ENCODE measurements at places on chromosomes 2 and 18.

DNA sequence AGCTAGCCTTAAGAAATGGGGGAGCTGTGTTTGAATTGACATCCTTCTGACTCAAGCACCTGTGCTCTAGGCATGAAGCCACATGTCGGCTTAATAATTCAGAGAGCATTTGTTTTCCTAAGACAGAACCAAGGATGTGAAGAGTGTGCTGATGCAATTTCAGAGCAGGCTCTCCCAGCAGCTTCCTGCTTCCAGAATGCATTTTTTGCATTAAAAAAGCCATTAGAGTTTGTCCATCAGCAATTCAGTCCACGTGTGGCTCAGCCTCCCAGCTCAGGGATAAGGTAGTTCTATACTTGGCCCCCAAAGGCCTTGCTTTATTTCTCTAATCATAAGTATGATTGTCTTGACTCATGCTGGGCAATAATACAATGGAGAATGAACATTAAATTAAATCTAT is 37.7 kb downstream of the DOCK10 start:
- DNase-seq, result no peak

- DNase-seq, result peak; percentile 4
Observed at GRCh38 chr18:63266888-63267790, 52.4 kb downstream of the BCL2 start.

DNA sequence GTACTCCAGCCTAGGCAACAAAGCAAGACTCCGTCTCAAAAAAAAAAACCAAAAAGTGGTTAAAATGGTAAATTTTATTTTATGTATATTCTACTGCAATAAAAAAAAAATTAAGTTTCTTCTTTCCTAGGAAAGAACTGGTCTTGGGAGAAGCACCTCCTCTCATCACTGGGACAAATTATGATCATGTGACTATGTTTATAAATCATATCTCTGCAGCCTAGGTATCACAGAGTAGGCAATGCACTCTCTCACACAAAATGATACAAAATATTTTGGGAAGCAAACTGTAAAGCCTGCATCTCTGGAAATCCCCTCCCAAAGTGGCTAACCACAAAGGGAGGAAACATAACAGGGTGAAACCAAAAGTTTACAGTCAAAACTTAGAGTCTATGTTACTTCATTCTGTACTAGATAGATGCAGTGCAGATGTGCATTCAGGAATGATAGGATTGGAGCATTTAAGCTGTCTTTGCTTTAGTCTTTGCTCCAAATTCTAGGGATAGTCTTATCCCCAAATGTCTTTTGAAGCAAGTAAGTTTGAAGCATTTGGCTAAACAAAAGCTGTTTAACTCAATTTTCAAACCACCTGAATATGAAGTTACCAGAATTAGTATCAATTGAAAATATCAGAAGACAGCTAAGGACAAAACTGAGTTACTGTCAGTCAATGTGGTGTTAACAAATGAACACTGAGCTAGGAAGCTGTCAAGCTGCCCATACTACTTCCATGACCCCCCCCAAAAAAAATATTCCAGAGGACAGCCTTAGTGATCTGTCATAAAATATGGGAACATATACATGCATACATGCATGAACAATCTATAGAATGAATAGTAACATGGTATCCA is 21.1 kb upstream of the MALT1 start:
- no peak for DNase-seq

- DNase-seq, result no peak
Observed at GRCh38 chr2:100887713-100888495, 68.0 kb downstream of the NPAS2 start.

DNA sequence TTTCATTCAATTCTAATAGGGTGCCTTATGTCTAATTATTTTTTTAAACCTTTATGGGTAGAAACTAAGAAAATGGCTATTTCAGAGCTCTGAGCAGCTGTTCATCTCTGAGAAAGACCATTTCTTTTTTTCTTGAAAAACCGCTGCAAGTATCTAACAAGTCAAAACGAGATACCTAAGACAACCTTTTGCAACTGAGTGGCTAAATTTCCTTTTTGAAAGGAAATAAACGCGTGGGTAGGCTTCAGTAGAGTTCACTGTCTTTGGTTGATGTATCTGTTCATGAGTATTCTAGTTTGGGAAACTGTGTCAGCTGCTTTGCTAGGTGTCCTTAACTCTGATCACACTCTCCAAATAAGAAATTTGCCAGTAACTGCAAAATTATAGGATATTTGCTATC is 104.3 kb upstream of the LINC00305 start:
- no peak for DNase-seq

DNA sequence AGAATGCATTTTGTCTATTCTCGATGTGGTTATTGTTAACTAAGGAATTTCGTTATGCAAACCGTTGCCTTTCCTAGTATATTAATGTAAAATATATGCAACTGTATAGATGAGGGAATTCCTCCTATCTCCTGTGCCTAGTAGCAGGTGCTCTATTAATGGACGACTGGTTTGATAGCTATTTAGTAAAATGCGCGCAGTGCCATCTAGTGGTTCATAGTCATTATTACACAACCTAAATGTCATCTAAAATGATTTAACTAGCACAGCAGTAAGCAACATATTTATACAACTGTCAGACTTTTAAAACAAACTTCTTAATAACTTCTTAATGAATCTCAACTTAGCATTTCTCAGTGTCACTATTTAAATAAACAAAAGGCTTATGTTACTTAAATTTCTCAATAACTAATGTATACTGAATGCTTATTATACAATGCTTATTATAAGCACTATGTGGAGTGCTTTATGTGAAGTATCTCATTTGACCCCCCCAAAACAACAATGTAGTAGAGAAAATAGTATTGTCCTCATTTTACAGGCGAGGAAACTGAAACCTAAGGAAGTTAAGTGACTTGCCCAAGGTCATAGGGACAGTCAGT is 77.9 kb downstream of the DTNA start:
- DNase-seq, result no peak

- no peak for DNase-seq
Observed at GRCh38 chr2:135557530-135557929, 26.2 kb downstream of the R3HDM1 start.

DNA sequence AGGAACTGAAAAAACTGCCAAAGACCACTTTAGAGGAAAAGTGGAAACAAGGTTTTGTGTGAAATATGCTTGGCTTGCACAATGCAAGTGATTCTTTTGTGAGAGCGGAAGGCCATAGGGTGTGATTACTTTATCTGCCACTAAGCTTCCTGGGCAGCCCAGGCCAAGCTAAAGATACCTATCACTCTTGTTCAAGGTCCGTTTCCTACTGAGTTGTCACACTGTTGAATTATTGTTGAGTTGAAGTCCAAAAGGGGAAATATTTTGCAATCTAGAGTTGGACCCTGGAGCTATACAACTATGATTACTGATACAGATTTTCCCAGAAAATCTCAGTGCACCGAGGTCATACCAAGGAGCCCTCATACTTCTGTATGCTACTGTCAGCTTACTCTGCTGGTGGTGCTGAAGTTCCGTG is 72.7 kb upstream of the CTAGE1 start:
- no peak for DNase-seq

GRCh38 chr2:81195017-81195773 is 890.6 kb upstream of the LRRTM1 start:
- no peak for DNase-seq

GRCh38 chr2:5951471-5951870 is 259.3 kb downstream of the SOX11 start:
- no peak for DNase-seq

- DNase-seq, result no peak
Observed at GRCh38 chr2:186130748-186131641, 355.1 kb upstream of the ZC3H15 start.

DNA sequence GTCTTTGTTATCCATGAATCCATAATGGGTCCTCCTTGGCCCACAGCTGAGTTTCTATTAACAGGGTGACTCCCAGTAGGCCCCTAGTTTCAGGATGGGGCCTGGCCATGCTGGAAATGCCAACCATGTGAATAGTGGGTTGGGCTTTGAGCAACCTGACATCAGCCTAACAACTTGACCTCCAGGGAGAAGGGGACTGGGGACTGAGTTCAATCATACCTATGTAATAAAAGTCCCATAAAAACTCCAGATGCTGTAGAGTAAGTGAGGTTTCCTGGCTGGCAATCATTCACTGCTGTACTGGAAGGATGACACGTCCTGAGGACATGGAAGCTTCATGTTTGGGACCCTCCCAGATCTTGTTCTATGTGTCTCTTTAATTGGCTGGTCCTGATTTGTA is 7.9 kb downstream of the REV1 start:
- DNase-seq, result no peak

DNA sequence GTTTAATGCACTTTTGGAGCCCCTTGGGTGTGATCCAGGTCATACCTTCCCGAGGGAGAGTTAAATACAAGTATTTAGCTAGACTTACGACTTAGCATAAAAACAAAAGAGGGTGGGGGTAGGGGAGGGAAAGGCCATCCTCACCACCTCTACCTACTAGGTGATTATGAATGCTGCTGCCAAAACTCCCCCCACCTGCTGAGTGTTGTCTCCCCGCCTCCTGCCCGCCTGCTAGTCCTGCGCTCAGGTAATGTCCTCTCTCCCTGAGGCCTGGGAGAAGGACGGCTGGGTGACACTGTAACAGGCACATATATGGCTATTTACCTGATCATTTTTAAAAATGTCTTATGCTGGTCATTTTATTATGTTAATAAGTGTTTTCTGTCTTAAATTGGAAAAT is 3.0 kb upstream of the NCKAP5 start:
- DNase-seq, result no peak

DNA sequence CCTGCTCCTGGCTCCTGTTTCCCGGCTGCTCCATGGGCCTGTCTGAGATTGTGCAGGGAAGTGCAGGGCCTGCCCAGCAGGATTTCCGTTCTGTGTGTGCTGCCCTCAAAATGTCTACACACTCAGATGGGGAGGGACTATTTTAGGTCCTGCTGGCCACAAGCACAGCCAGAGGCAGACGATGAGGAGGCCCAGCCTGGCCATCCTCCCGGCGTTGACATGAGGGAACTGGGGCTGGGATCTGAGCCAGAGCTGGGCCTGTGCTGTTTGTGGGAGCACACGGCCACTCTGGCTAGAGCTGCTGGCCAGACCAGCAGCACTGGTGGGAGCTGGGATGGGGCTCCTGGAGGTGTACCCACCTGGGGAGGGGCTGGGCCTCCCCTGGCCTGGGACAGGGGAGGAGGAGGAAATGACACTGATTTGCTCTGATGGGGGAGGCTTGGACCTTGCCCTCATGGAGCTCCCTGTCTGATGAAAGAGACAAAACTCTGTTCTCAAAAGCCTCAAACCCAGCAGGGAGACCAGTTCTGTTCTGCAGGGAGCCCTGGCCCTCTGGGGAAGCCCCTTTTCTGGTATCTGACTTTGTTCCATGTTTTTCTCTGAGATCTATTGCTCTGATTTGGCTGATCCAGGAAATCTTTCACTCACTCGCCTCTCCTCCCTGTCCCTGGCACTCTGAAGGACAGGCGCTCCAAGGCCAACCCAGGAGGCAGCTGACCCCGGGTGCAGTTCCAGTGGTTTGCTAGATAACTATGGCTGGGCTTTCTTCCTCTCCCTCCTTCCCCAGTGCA is 161.8 kb downstream of the DYSF start:
- no peak for DNase-seq

GRCh38 chr2:127410871-127411652 is 7.2 kb upstream of the PROC start:
- no peak for DNase-seq

GRCh38 chr2:98419544-98419943 is 25.1 kb upstream of the INPP4A start:
- no peak for DNase-seq

GRCh38 chr2:143334837-143335236 is 205.6 kb downstream of the ARHGAP15 start:
- DNase-seq, result no peak

- no peak for DNase-seq
Observed at GRCh38 chr2:5691985-5692529, at the start of gene SOX11. Gene SOX11, plus strand, starts transcription at chr2:5692384. Its CDS starts 338 bp downstream, at chr2:5692722.

DNA sequence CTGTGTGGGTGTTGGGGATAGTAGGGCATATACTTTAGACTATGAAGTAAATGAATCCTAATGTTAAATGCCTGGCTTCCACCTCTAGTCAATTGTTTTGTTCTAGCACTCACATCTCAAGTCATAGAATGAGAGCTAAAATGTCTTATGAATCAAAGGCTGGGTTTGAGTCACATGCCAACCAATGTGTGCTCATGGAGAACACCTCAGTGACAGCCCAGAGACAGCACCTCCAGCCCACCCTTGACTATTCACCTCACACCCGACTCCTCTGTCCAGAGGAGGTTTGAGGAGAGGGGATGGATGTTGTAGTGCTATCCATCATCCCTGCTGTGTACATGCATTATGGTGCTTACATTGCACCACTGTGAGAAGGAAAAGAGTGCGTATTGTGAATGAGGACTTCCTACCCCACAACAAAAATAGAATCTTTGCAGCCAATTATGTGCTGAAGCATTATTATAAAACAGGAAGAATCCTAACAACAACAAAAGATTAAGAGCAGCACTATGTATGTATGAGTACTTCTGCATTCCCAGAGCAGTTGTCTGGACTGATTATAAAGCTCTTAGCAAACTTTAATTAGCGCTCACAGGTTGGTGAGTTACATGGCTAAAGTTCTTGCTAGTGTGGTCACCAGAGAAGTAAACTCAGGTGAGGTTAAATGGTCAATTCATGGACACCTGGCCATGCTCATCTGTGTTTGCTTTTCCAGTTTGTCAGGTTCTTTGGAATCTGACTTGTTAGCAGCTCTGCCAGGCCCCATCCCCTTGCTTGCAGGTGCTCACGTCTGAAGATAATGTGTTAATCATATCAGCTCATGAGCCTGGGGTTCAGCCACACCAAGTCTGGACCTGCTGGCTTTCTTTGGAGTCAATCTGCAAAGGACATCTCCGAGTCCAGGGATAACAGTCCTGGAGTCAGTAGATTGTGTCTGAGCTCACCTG is 55.3 kb upstream of the NABP1 start:
- no peak for DNase-seq

- DNase-seq, result no peak
Observed at GRCh38 chr2:20552847-20553246, 98.1 kb downstream of the HS1BP3 start.

GRCh38 chr2:13676269-13676668 is 956.2 kb upstream of the LRATD1 start:
- no peak for DNase-seq

DNA sequence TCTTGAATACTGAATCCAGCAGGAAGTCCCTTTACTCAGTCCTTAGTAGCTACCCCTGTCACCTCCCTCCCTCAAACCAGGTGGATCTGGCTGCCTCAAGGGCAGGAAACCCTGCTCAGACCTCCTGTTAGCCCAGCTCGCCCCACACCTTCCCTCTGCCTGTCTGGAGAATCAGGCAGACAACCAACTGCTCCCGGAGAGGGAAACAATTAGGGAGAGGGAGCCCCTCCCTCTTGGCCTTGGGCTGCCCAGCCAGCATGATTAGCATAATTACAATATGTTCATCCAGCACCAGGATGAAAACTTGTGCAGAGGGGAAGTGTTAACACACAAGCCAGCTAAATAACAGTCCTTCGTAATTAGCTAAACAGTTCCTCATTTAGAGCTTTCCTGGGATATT is 185.5 kb downstream of the C1D start:
- DNase-seq, result no peak

DNA sequence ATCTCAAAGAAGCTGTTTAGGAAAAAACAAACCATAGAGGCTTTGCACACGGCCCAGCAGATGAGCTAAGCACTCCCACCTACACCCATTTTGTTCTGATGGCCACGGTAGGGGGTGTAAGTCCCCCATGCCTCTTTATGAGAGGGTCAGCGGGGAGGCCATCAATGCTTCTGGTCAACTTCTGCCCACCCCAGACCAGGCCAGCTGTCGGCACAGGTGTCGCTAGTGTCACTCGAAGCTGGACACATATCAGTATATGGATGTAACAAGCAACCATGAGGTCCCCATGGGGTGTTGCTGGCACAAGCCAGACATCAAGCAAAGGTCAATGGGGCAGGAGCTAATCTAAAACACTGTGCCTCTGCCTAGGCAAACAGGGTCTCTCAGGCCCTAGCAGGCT is 23.7 kb upstream of the SLC35F6 start:
- DNase-seq, result no peak
